Stimulated activated CD8-positive, alpha-beta memory T cell treated with anti-CD3 and anti-CD28 coated beads, Interleukin-4, amount 100 ng/mL, for 1 hour (primary cell): ENCODE measurements at places on chromosomes 11 and 22.

- DNase-seq: no peak
Observed at GRCh38 chr11:13229136-13229535, 48.5 kb upstream of the BMAL1 start.

GRCh38 chr11:86918973-86919372 lies 36.2 kb downstream of the FZD4 start:
- no peak for DNase-seq

DNA sequence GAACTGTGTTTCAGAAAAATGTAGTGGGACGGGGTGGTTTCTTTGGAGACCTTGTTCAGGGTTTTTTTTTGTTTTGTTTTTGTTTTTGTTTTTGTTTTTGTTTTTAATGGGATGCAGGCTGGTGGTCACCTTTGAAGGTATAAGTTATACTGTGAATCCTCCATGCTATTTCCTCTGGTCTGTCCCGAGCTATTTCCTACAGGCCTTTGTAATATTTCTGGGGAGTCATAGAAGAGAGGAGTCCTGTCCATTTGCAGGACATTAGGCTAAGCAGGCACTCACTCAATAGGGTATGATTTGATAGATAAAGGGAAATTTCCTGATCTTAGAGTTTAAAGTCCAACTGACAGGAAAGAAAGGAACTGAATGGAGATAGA lies 78.0 kb downstream of the TRAF6 start:
- DNase-seq: no peak

DNA sequence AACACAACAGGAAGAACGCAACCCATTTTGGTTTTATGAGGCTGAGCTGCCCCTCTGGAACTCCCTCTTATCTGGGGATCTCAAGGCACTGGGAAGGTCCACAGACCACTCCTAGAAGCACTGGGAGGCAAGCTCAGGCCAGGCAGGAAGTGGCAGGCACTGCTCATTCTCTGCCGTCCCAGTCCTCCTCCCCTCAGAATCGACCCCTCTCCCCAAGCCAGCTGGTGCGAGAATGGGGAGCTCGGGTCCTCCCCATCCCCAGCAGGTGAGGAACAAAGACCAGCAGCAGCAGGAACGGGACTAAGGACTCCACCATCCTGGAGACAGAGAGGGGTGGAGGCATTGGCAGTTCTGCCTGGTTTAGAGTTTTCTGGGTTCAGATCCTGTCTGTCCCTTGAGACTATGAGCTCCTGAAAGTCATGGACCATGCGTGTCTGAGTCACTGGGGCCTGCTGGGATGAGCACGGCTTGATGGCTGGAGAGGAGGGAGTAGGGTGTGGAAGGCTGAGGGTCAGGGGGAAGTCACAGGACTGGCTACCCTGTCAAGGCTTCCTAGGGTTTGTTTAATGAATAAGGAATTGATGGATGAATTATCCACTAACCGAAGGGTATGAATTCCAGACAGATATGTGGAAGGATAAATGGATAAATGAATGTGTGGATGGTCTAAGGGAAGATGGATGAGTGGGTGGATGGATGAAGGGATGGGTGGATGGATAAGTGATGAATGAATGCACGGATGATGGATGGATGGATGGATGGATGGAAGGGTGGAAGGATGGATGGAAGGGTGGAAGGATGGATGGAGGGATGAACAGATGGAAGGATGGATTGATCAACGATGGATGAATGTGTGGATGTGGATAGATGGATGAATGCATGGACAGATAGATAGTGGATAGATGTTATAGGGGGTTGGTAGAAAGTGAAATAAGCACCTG lies 6.4 kb downstream of the MYEOV start:
- DNase-seq: no peak

GRCh38 chr11:17855531-17856290 lies 121.1 kb downstream of the KCNC1 start:
- DNase-seq: no peak

DNA sequence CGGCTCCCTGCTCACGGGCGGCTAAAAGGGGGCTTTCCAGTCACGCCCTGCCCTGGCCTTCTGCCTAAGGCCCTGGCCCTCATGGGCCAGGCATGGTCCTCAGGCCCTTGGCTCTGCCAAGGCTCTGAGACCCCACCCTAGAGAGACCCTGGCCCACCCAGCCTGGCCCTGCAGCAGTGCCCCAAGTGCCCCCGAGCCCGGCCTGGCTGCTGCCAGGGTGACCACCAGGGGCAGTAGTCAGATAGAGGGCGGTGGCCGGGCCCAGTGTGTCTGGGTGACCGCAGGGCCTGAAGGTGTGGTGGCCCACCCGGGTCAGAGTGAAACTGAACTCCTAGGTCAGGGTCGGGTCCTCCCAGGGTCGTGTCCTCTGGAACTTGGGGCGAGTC lies 29.4 kb upstream of the CCDC188 start:
- no peak for DNase-seq

- no peak for DNase-seq
Observed at GRCh38 chr11:1227551-1228100, 4.8 kb downstream of the MUC5B start.

DNA sequence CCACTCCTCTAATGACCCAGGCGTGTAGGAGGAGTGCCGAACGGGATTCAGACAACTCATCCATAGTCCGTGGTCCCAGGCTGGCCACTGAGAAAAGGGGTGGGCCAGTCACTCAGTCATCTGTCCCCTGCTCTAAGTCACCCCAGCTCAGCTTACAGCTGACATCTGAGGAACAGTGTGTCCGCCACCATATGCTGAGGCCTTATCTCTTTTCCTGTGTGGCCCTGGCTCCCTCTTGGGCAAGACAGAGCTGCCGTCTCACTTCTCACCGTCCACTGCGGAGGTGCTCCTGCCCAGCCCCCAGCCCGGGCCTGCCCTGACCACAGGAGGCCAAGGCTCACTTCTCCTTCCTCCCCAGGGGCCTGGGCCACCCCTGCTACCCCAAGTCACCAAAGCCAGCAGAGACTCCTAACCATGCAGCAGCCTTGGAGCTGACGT lies 6.8 kb downstream of the CCDC86 start:
- no peak for DNase-seq

DNA sequence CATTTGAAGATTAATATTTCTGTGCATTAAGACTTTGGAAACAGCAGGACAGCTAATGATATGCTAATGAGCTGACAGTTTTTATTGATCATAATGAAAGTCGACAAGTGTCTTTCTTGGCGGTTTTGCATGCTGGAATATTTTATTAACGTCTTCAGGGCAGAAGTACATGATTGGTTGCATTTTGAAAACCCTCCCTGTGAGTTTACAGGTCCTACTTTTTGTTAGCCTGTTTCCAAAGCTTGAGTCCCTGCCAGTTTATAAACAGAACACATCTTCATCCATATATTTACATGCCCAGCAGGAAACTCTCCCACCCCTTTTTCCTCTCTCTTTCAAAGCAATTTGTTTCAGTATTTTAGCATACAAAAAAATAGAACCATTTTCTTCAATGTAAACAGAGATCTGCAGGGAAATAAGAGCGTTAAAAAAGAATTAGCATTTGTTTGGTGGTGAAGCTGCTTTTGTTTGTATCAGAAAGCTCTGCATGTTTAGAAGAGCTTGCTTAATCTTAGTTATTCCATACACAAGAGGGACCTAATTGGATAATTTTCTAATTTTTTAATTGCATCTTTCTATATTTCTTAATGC lies 243.6 kb downstream of the NELL1 start:
- DNase-seq: no peak

DNA sequence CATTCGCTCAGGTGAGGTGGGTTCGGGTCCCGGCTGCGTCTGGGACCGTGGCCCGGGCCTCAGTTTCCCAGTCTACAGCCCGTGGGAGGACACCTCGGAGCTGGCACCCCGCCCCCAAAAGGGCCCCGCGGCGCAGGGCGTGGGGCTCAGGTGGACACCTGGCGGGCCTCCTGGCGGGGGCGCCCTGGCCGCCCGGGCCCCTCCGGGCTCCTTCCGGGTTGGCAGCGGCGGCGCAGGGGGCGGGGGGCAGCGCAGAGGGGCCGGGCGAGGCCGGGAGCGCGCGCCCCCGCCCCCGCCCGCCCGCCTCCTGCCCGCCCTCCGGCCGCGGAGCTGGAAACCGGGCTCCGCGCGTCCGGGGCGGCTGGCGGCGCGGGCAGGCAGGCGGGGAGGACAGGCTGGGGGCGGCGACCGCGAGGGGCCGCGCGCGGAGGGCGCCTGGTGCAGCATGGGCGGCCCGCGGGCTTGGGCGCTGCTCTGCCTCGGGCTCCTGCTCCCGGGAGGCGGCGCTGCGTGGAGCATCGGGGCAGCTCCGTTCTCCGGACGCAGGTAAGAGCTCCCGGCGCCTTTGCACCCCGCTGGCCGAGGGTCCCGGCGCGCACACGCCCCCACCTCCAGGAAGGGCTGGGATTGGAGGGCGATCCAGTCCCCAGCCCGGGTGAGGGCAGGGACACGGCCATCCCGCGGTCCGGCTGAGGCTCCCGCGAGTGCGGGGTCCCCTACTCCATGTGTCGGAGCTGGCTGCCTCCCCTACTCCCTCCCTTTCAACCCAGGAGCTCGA lies at the start of gene EMID1:
Gene EMID1 (plus strand): TSS at position 303 of the 778 bp plus-strand sequence. CDS start 143 bp downstream, at position 446.
- DNase-seq: no peak

GRCh38 chr11:27692781-27693180 lies 7.5 kb downstream of the BDNF start:
- DNase-seq: no peak

- DNase-seq: no peak
Observed at GRCh38 chr22:36595940-36596339, 67.0 kb upstream of the EIF3D start.

GRCh38 chr11:96168623-96169022 lies 174.4 kb downstream of the MAML2 start:
- DNase-seq: no peak

DNA sequence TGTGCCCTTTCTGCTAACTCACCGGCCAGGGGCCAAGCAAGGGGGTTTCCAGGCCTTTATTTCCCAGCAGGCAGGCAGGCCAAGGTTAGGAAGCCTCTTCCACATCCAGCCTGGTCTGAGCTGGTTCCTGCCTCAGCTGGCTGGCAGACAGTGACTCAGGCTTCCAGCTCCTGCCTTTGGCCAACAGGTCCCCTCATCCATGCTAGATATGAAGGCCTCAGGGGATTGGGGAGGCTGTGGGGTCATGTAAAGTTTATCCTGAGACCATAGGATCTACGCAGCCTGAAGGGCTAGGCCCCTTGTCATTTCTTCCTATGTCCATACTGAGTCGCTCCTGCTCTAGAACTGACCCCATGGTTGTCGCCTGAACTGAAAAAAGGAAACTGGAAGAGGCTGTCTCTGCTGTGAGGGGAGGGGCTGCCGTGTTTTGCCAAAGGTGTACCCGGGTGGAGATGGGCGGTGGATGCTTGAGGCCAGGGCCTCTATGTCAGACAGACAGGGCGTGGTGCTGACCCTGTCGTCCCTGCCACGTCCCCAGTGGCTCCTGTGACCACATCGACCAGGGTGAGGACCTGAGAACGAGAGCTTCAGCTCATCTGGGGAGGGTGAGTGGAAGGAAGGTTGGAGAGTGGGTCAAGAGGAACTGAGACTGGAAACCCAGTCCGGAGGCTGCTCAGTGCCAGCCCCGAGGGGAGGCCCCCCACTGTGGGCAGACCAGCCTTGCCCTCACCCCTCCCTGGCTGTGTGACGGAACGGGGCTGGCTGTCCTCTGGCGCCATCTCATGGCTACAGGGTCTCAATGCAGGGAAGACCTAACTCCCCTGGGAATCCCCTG lies 17.0 kb downstream of the P2RY6 start:
- DNase-seq: no peak

- DNase-seq: no peak
Observed at GRCh38 chr11:75565916-75566762, 4.1 kb downstream of the SERPINH1 start.

GRCh38 chr22:42991010-42991651 lies 23.8 kb downstream of the PACSIN2 start:
- DNase-seq: no peak

DNA sequence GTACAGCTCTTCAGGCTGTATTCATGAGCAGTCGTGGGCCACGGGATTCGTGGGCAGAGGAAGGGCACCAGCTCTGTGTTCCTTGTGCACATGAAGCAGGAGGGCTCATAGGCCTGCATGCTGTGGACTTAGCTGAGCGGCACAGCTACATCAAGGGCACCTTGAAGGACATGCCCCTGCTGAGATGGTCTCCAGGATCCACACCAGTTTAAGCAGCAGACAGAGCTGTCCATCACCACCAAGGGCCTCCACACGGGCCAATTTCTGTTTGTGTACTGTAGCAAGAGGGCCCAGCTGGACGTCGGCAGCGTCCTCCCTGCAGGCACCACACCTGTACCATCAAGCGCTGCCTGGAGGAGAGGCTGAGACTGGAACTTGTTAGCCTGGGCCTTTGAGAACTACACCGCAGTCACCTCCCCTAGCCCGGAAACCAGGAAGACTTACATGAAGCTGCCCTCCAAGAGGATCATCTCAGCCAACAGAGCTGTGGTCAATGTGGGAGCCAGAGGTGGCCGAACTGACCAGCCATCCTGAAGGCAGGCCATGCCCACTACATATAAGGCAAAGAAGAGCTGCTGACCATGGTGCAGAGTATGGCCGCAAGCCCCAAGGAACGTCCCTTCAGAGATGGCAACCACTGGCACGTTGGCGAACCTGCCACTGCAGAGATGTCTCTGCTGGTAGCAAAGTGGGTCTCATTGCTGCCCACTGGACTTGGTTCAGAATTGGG lies 32.7 kb upstream of the GNB1L start:
- DNase-seq: no peak

GRCh38 chr11:114736806-114737205 lies 58.5 kb downstream of the NXPE2 start:
- DNase-seq: no peak

DNA sequence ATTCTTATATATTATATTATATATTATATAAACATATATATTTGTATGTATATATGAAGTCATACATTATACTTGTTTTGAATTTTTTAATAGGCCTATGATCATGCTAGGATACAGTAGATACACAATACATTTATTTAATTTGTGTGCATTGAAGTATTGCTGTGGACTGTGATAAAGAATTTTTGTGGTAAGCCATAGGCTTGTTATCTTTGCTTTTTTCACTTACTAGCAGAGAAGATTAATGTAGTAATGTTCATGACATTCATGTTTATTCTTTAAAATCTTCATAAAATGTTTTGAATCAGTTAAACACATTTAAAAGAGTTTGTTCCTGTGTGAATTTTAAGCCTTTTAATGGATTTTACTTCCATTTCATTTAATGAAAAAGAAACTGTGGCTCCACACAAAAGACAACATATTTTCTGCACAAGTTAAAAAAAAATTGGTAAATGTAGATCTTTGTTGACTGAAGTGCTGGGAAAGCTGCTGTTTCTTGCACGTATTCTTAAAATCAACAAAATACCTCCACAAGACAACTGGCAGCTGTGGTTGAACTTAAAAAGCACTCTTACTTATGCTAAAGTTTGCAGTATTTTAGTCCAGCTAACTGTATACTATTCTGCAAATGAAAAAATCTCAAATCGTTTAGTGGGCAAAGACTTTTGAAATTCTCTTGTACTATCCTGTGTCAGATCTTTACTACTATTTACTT lies 156.2 kb downstream of the TMEM135 start:
- no peak for DNase-seq

DNA sequence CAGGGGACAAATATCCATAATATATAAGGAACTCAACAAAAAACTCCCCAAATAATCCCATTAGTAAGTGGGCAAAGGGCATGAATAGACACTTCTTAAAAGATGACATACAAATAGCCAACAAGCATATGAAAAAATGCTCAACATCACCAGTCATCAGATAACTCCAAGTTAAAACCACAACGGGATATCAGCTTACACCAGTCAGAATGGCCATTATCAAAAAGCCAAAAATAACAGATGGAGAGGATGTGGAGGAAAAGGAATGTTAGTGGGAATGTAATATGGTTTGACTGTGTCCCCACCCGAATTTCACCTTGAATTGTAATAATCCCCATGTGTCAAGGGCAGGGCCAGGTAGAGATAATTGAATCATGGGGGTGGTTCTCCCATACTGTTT lies 350.1 kb downstream of the GUCY1A2 start:
- DNase-seq: no peak
